ENCODE measurements at places on chromosomes 16 and 17. TPM values are rescaled to one million over a fixed set of nuclear protein-coding genes. Genes with fewer than 3 reads are reported as not detected.

QPRT gene
- 8.0 TPM for total RNA-seq

TCAP gene
- 1.7 TPM for total RNA-seq

ST6GALNAC2 gene
- total RNA-seq = not detected

SOST gene
- total RNA-seq = not detected

FOXL1 gene
- not detected for total RNA-seq

SSTR5 gene
- not detected for total RNA-seq

TP53TG3B gene
- not detected for total RNA-seq

HBA1 gene
- total RNA-seq = not detected

RNF112 gene
- total RNA-seq = 0.96 TPM

CCL11 gene
- total RNA-seq = not detected

TEDC2 gene
- 19.6 TPM for total RNA-seq

METTL23 gene
- total RNA-seq = 39.5 TPM

THAP11 gene
- 39.5 TPM for total RNA-seq

FOXJ1 gene
- total RNA-seq = 0.32 TPM

P4HB gene
- total RNA-seq = 588 TPM

All from T-helper 1 cell treated with Interleukin-12 subunit alpha and Interleukin-12 subunit beta and Interleukin-4 antibody, amounts not matched to agents 30 ng/mL and 1 ng/mL, for 36 hours (primary cell).